Stimulated activated CD4-positive, alpha-beta T cell treated with anti-CD3 and anti-CD28 coated beads, Interleukin-1b, Interleukin-23, amount 100 ng/mL, for 48 hours (primary cell): ENCODE measurements at places on chromosomes 1 and 21.

- DNase-seq = no peak
These were observed 611 bp upstream of the ZSWIM5 start for GRCh38 chr1:45206808-45207623.

DNA sequence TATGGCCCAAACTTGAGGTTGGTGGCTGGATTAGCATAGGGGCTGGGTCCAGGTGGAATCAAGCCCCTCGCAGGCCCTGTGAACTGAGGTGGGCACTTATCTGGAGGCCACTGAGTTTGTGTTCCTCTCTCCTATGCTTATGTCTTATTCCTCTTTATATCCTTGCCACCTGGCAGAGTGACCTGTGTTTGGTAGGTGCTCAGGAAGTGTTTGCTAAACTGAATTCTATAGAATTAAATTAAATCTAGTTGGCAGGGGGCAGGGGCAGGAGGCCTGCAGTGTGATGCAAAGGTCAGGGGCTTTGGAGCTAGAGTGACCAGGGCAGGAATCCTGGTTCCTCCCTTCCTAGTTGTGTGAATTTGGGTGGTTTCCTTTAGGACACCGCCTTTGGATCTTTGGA, 1.1 kb upstream of the TMEM9 start:
- DNase-seq = no peak

DNA sequence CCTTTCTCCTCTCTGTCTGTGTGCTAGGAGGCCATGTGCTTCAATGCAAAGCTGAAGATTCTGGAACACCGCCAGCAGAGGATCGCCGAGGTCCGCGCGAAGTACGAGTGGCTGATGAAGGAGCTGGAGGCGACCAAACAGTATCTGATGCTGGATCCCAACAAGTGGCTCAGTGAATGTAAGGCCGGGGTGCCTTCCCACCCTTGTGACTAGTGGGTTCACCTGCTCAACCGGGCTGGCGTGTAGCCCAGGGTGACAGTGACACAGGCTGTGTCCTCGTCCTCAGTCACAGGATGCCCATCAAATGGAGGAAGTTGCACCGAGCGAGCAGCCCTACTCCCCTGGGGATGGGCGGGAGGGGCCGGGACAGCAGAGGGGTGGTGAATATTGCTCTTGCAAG, 544.1 kb downstream of the KIF26B start:
- no peak for DNase-seq

- DNase-seq = no peak
These were observed 13.3 kb upstream of the BARHL2 start for GRCh38 chr1:90730243-90731022.

DNA sequence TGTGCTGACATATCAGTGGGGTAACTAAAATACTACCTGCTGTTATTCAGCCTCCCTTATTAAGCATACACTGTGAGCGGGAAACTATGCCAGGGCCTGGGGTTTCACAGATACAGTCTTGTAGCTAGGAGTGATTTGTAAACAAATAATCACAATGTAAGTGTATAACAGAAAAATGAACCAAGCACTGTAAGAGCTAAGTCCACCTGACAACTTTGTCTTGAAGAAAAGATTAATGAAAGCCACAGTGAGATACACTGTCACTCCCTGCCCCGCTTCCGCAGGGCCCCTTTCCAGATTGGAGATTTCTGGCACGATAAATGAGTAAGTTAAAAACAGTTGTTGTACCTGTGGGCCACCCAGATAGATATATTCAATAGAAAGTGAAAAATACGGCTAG, 4.8 kb downstream of the RCAN3 start:
- no peak for DNase-seq

GRCh38 chr1:118042501-118042900, 113.0 kb downstream of the WDR3 start:
- DNase-seq = no peak

DNA sequence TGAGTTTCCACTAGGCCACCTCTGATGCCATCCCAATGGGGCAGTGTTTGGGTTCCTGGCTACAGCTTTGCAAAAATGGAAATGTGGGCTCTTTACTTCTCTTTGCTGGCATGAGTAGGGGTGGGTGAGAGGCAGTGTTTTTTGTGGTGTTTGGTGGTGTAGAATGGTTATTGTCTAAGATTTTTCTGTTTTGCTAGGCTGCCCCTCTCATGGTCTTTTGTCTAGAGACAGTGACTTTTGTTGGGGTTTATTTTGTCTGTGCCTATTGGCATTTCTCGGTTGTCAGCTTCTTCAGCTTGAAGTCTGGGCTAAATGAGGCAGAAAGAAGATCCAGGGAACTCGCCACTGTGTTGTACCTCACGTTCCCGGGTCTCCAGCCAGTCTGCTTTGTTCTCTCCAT, 112.1 kb downstream of the CENPF start:
- no peak for DNase-seq

- DNase-seq = no peak
These were observed 3.1 kb downstream of the EVA1B start for GRCh38 chr1:36320291-36320761.

- no peak for DNase-seq
These were observed 3.5 kb downstream of the A3GALT2 start for GRCh38 chr1:33317354-33317753.

GRCh38 chr1:6962996-6963911, 178.0 kb downstream of the CAMTA1 start:
- DNase-seq = peak; percentile 86

DNA sequence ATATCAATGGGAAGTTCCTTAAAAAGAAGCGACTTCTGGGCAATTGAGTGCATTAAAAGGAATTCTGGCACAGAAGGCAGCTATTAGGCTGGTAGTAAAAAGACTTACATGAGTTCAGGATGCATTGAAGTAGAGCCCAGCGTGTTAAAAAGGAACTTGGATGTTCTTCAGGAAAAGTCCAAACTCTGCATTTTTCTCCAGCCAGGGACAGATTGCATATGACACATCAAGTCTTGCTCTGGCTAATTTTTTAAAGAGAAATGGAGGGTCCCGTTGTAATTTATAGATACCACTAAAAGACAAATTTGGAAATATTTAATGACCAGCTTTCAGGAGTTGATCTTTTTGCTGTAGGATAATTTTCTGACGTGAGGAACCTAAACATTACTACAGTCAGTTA, 1.2 kb downstream of the TPRG1L start:
- no peak for DNase-seq

GRCh38 chr1:117795190-117795589, 134.2 kb downstream of the GDAP2 start:
- DNase-seq = no peak

- DNase-seq = no peak
These were observed 173.3 kb upstream of the EDN2 start for GRCh38 chr1:41657679-41658295.

GRCh38 chr1:205430696-205431305, 8.9 kb upstream of the LEMD1 start:
- peak; percentile 26 for DNase-seq

DNA sequence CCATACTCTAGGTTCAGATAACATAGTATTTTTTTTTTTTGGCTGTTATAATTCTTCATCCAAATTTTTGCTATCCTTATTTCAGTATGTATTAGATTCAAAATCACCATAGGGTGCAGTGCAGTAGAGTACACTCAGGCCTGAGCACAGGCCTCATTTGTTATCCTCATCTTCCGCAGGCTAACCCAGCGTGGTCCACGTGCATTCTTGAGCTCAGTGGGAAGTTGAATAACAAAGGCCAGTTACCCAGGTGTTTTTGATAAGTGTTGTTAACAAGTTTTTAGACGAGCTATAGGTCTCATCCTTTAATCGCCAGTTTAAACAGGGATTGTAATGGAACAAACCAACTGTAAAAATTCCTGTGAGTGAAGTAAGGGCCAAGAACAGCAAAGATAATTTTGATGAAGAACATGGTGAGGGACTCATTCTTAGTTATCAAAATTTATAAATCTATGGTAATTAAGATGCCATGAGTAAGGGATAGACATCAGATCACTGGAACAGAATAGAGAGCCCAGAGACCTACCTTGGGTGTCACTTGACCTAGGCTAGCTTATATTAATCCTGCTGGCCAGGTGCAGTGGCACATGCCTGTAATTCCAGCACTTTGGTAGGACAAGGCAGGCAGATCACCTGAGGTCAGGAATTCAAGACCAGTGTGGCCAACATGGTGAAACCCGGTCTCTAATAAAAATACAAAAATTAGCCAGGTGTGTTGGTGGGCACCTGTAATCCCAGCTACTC, 22.0 kb downstream of the FLVCR1 start:
- no peak for DNase-seq

DNA sequence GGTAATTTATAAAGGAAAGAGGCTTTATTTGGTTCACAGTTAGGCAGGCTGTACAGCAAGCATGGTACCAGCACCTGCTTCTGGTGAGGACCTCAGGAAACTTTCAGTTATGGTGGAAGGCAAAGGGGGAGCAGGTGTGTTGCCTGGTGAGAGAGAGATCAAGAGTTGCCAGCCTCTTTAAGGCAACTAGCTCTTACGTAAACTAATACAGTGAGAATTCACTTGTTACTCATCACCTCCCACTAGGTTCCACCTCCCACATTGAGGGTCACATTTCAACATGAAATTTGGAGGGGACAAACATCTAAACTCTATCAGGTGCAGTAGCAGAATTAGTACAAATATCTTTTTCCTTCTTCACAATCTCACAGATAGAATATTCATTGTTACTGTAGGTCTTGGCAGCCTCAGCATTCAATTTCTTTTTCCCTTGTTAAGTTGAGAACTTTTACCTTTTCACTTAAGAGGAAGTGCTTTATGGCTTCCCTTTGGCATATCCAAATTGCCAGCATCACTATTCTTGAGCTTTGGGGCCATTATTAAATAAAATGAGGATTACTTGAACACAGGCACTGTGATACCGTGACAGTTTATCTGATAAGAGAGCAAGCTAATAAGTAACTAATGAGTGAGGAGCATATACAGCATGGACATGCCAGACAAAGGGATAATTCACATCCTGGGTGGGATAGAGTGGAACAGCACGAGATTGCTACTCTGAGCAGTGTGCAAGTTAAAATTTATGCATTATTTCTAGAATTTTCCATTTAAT, 48.4 kb downstream of the MAGI3 start:
- DNase-seq = no peak

- no peak for DNase-seq
These were observed 57.4 kb downstream of the SSX2IP start for GRCh38 chr1:84632673-84633434.

DNA sequence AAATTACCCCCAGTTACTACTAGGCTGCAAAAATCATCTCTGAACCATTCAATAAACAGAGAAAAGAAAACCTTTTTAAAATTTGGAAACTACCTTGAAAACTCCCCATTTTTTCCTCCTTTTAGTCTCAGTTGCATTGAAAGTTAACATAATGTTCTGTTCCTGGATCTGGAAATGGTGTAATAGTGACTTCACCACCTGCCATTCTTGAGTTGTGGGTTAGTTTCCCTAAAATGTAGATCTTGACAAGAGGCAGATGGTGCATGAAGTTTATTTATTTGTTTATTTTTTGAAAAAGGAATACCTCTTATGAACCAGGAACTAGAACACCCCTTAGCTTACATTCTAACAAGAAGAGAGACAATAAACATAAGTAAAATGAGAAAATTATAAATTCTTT, 72.8 kb downstream of the ATF6 start:
- no peak for DNase-seq

DNA sequence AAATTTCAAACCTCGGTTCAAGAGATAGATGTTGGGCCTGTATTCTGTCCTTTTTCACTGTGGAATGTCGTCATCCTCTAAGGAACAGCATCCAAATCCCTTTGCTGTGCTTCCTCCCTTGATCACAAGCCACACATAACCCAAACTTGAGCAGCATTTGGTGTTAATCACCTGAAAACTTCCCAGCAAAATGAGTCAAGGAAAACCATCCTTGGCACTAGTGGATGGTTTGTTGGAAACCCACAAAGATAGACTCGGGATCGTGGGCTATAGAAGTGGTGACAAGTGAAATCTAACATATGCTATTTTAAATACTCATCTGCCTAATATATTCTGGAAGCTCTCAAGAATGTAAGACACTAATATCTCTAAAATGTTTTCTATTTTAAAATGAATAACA, 459.1 kb downstream of the SETD4 start:
- no peak for DNase-seq

DNA sequence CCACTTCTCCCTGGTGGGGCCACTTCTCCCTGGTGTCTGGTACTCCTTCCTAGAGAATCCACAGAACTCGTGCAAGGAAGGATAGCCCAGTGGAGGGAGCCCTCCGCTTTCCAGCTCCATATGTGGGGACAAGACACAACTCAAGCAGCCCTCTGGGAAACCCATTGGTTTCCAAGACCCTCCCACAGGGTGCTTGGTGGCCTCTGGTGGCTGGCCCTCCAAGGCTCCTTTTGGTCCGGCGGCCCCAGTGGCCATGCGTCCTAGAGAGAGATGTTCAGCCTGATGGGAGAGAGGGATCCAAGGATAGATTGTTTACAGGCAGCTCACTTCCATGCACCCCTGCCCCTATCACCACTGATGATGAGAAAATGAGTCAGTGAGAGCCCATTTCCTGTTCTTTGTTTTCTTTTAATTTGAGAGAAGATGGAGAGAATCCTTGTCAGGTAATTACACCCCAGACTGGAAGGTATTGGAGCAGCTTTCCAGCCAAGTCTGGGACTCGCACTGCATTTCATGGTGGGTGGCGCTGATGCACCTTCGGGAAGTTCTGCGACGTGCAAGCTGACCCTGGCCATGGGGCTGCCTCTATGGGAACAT, 486.2 kb upstream of the VAMP3 start:
- DNase-seq = no peak

DNA sequence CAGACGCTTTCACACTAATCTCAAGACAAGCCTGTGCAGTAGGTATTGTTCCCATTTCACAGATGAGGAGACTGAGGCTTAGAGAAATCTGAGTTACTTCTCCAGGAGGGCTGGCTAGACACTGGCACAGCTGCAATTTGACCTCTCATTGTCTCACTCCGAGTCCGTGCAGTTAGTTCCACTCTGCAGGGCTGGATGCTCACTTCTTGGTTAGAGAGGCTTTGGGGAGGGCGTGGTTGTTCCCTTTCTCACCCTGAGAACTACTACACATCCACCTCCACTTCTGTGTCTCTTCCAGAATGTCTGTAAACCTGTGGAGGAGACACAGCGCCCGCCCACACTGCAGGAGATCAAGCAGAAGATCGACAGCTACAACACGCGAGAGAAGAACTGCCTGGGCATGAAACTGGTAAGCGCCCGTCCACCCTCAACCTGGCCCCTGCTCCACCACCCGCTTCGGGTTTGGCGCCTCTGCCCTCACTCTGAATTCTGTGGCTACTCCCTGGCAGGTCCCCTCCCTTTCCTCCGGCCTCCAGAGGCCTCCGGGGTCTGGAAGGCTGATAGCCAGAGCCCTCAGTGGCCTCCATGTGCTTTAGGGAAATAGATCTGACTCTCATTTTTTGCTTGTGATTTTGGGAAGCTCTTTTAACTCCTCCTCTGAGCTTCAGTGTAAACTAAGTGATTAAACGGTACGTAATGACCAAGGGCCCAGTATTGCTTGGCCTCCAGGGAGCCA, 29.1 kb downstream of the EIF2D start:
- DNase-seq = peak; percentile 61

GRCh38 chr1:1340791-1341548, 8.2 kb downstream of the DVL1 start:
- no peak for DNase-seq

DNA sequence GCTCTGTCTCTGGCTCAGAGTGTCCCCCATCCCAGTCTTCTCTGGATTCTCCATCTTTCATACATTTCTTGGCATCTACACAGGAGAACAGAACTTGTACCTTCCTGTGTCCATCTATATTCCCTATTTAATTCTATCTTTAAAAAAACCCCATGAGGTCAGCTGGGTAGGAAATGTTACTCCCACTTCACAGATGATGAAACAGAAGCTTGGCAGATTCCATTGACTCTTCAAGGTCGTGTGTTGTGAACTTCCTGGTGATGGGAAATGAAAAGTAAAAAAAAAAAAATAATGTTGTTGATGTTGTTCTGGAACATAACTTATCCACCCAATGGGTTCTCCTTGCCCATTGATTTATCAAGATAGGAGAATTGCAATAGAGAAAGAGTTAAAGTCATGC, 8.9 kb downstream of the CHI3L2 start:
- no peak for DNase-seq
